Stimulated activated naive CD4-positive, alpha-beta T cell treated with Interleukin-2 at 50 U/mL for 16 hours (primary cell): ENCODE measurements at places on chromosomes 6 and 20.

GRCh38 chr20:48879612-48880245 lies 41.8 kb upstream of the ARFGEF2 start:
- no peak for DNase-seq

GRCh38 chr6:7762760-7763159 lies 36.9 kb downstream of the BMP6 start:
- DNase-seq = no peak

DNA sequence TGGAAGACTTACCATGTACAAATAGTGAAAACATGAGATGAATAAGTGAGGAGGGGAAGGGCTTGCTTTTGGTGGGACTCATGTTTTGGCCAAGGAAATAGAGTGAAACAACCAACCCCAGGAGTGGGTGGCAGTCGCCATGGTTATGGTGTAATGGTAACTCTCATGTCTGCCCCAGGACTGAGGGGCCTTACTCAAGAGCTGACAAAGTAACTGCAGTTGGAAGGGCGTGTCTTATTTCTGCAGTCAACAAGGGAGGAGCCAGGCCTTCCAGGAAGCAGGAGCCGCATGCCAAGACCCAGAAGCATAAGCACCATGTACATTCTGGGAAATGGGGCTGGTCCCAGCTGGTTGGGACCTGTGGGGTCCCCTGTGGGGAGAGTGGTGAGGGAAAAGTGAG lies 108.5 kb downstream of the UNC5CL start:
- no peak for DNase-seq

DNA sequence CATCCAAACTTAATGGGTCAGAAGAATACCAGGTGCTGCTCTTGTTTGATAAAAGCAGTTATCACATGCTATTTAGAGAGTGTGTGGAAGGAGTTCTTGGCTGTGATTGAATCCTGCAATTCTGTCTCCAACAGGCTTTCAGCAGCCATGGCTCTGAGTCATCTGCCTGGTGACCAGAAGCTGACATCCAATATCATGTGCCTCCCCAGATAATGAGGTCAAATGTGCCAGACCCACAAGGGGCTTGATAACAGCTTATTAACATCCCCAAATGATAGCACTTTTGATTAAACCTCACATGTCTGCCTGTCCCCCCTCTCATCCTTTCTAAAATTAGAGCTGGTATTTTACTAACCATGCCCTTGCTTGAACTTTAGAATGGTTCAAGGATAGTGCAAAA lies 175.7 kb upstream of the PLN start:
- DNase-seq = no peak

- peak; percentile 11 for DNase-seq
Measured at GRCh38 chr20:23446505-23446904, 6.2 kb downstream of the CST11 start.

- no peak for DNase-seq
Measured at GRCh38 chr20:64036346-64037198, 590 bp downstream of the C20orf204 start.

GRCh38 chr20:58742668-58743566 lies 50.3 kb downstream of the NPEPL1 start:
- DNase-seq = no peak

GRCh38 chr6:137417396-137417795 lies 76.8 kb downstream of the OLIG3 start:
- DNase-seq = no peak

DNA sequence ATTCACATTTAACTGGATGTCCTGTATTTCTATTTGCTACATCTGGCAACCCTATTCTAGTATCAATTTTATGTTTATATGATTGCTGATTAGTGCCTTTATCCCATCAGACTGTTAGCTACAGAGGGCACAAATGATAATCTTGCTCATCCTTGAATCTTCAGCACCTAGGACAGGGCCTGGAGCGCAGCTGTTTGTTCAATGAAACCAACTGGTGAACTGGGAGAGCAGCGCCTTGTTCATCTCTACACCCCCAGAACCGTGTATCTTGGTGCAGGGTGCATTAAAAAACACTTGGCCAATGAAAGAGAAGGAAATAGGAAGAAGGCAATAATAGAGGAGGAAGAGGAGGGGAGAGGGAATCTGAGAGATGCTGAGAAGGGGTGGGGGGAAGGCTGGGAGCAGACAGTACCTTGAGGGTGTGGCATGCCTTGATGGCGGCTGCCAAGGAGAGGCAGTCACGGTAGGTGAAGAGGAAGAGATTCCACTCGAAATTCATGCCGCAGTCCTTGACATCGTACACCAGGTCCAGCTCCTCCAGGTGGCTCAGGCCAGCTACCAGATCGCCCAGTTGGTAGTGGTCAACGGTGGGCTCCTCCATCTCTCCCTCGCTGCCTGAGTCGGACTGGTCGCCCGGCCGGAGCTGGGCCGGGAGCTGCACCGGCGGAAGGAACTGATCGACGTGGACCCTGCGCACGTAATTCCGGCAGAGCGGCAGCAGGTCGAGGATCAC lies 15.5 kb downstream of the TMEM151B start:
- no peak for DNase-seq

DNA sequence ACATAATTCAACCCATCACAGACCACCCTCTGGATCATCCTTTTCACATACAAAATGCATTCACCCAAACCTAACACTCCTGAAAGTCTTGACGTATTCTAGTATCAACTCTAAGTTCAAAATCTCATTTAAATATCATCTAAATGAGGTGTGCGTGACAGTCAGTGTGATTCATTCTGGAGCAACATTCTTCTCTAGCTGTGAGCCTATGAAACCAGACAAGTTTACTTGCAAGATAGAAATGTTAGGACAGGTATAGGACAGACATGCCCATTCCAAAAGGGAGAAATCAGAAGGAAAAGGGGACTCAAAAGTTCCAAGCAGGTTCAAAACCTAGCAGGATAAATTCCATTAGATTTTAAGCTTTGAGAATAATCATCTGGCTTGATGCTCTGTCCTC lies 329.7 kb downstream of the CD83 start:
- DNase-seq = no peak

- no peak for DNase-seq
Measured at GRCh38 chr6:165106261-165106660, 203.1 kb downstream of the C6orf118 start.

GRCh38 chr20:7859356-7859802 lies 80.9 kb downstream of the HAO1 start:
- DNase-seq = no peak

DNA sequence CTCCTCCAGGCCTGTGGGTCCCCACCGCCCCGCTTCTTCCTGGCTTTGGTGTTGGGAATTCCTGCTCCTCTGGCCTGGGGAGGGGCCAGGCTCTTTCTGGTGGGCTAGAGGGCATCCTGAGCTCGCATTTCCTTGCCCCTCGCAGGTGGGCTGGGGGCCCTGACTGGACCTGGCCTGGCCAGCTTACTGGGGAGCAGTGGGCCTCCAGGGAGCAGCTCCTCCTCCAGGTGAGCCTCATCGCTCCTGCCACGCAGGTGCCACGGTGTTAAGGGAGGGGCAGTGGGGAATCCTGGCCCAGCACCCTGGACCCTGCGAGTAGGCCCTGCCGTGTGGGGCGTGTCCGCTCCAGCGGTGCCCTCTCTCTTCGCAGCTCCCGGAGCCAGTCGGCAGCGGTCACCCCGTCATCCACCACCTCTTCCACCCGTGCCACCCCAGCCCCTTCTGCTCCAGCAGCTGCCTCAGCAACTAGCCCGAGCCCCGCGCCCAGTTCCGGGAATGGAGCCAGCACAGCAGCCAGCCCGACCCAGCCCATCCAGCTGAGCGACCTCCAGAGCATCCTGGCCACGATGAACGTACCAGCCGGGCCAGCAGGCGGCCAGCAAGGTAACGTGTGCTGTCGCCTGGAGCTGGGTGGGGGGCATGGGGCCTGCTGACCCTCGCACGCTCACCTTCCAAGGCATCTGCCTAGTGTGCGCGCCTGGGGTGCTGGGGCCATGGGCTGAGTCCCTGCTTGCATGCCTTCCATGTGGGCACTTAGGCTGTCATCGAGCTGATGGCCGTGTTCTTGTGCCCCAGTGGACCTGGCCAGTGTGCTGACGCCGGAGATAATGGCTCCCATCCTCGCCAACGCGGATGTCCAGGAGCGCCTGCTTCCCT lies 4.7 kb downstream of the ADRM1 start:
- no peak for DNase-seq

- DNase-seq = no peak
Measured at GRCh38 chr20:12728782-12729181, 280.0 kb upstream of the SPTLC3 start.

DNA sequence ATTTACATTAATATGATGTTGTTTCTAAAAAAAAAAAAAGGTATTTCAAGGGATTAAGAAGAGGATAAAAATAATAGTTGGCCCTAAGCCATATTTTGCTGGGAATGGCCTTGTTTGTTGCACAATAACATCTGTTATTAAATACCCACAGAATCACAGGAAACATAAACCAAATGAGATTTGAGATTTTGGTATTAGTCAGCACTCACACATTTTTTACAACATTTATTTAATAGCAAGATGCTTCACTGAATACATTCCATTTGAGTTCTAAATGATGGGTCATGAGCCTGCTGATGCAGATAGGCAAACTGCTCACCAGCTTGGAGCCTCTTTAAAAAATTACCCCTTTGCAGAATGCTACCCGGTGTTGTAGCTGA lies 92.9 kb upstream of the ENPP5 start:
- DNase-seq = no peak

DNA sequence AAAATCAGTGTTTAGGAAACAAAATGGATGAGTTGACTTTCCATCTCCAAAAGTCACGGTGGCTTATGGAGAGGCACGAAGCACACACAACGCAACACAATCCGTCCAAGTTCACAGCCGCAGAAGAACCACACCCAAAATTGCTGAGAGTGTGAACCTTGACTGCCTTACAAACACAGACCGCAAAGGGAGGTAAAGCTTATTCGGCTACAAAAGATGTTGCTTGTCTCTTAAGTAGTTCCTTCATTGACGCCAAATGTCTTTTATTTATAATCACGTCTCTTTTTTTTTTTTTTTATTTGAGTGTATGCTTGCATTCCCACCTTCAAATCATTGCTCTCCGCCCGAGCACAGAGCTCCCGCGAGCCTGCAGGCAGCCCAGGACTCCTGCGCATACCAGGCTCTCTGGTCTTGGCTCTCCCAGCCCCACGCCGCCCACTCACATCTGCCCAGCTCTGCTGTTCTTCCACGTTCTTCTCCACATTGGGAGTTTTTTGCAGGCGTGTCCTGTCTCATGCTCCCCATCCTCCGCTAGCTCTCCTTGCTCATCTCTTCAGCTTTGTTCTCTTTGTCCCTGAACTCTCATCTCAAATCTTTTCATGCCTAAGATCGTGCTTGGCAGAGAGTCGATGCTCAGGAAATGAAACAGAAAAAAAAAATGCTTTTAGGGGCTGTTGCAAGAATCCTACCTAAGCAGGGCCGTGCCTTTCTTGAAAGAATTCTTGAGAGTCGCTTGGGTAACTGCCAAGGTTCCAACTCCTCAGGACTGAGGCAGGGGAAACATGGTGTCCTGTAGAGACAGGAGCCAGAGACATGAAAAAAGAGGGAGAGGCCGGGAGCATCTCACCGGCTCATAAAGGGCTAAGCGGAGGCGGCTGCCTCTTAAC lies 25.8 kb downstream of the LY86 start:
- no peak for DNase-seq

DNA sequence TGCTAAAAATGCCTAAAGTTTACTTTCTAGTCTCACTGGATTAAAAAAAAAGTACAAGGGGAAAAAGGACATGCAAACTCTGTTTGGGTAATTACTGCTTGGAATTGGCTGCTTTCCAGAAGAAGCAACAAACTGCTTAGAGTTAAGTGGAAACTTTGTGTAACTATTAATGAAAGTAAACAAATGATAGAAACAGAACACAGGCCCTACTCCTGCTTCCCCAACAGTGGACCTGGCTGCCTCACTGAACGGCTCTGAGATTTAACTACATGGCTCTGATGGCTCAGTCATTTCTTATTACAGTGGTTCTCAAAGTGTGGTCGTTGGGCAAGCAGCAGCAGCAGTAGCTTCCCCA lies 108.5 kb downstream of the MAN1A1 start:
- DNase-seq = no peak

GRCh38 chr20:63911176-63911575 lies 16.2 kb downstream of the DNAJC5 start:
- no peak for DNase-seq
